T-helper 17 cell (primary cell): ENCODE measurements at places on chromosomes 5 and 9. TPM values are rescaled to one million over a fixed set of nuclear protein-coding genes. Genes with fewer than 3 reads are reported as not detected.

- DNase-seq, result no peak
Measured at GRCh38 chr9:108017671-108018070, 528.1 kb upstream of the KLF4 start.

The PCDHB7 gene
- total RNA-seq, result not detected

The ARL15 gene
- 17.7 TPM for total RNA-seq

DNA sequence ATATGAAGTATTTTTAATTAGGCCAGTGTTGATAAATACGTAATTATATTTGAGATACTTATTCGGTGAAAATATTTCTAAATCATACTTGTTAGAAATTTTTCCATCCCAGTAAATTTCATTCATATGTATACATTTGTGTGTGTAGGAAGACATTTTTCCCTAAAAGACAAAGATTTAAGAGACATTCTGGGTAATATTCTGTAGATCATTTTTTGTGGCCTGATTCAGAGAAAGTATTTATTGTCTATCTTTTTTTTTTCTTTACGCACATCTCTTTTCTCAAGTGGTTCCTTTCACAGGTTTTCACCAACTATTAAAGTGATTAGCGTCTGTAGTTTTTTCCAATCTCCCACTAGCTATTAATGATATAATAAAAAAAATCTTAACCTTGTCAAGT, 224.1 kb downstream of the MEF2C start:
- no peak for DNase-seq

GRCh38 chr9:20331095-20331685, 291.1 kb downstream of the MLLT3 start:
- DNase-seq, result no peak

DNA sequence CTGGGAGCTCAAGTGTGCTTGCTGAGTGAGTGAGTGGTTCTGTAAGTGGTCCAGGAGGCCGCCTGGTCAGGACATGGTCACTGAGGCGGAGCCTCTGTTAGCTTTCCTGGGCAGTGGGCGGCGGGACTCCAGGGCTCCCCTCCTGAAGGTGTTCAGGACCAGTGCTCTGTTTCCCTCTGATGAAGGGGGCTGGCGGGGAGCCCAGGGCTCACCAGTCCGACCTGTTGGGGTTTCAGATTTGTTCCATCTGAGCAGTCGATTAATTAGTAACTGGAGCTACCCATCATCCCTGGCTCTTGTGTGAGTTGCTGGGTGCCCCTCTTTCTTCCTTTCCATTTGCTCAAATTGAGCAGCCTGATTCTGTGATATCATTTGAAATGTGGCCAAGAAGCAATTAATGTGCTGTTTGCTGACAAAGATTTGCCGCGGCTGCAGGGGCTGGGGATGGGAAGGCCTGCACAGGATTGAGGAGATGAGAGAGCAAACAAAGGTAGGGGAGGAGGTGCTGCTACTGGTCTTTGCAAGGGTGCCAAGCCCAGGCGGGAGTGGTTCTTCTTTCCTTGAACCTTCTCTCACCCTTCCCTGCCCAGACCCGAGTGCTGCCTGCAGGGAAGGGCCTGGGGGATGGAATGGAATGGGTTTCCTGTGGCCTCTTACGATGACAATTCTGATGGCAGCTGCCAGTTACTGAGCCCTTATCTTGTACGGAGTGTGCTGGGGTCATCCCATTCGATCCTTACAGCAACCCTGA, 92.8 kb upstream of the PITX1 start:
- DNase-seq, result no peak

GRCh38 chr9:14344053-14344524, 30.1 kb upstream of the NFIB start:
- DNase-seq, result no peak

DNA sequence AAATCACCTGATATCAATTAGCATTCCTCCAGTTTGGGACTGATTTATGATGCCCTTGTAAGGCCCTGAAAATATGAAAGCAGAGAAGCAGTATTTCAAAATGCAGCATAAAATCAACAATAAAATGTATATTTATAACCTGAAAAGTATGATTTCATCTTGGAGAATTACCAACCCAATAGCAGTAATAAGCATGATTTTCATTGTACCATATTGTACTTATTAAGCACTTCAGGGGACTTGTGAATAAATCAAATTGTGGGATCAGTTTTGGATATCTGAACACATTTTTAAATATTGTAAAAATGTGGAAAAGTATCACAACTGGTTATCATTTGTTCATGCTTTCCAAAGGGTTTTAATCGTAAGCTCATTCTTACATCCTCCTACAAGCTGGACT, 250.8 kb downstream of the DMRT2 start:
- no peak for DNase-seq

The INSL4 gene
- 0.16 TPM for total RNA-seq

GRCh38 chr9:13113751-13114150, 165.7 kb downstream of the MPDZ start:
- no peak for DNase-seq

DNA sequence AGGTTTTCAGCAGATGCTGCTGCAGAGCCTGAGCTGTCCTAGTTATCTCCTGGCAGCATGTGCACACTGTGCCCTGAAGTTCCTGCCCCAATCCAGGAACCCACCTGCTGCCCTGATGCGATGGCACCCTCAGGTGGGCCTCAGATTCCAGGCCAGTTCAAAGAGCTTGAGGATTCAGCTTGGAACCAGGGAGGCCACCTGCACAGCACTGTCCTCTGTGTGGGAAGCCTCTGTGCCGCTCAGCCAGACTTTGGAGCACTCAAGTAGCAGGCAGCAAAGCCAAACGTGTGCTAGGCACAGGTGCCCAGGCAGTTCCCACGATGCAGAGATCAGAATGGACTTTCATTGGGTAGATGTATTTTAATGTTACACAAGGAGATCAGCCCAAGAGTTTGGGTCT, 132.8 kb upstream of the RAPGEF1 start:
- DNase-seq, result no peak

The TAS2R1 gene
- total RNA-seq, result not detected

The PCDHB3 gene
- not detected for total RNA-seq

- no peak for DNase-seq
Measured at GRCh38 chr5:35308421-35308820, 78.1 kb upstream of the PRLR start.

The PAEP gene
- not detected for total RNA-seq

The ZNF454 gene
- not detected for total RNA-seq

- DNase-seq, result no peak
Measured at GRCh38 chr5:5430136-5430535, 7.7 kb downstream of the ICE1 start.

- no peak for DNase-seq
Measured at GRCh38 chr9:96113032-96113431, 188.9 kb downstream of the HSD17B3 start.

The SLC6A19 gene
- not detected for total RNA-seq

The ENTREP1 gene
- total RNA-seq, result 0.77 TPM

The SLC6A3 gene
- total RNA-seq, result not detected

DNA sequence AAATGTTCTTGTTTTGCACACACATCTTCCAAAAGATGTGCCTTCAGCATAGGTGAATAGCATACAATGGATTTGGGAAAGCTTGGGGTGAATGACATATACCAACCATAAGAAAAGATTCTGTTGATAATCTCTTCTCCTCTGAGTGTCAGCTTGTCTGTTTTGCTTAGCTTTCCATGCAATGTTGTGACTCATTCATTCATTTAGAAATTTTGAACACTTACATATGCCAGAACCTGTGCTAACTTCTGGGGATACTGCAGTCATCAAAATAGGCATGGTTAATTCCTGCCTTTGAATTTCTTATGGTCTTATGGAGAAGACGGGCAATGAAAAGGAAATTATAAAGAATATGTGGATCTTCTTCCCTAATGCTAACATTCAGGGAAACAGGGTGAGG, 14.1 kb downstream of the ADRB2 start:
- no peak for DNase-seq

DNA sequence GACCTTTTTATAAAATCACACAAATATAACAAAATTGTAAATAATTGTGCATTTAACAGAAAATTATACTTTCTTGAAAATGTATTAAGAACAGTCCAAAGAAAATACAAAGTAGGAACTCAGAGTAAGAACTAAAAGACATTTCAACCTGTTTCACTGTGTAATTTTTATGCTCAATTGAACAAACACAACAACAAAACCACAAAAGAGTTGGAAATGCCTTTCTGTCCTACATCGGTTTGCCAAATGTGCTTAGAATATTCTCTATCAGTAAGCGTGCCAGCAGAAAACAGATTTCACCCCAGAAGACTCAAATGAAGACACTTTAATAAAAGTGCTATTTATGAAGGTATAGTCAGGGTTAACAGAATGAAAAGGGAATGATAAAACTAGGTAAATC, 592.1 kb downstream of the PRELID2 start:
- no peak for DNase-seq
